ENCODE measurements at places on chromosomes 4 and X.

- DNase-seq = no peak
These were observed 2.7 kb downstream of the SHROOM2 start for GRCh38 chrX:9788911-9789310.

- no peak for DNase-seq
These were observed 17.3 kb upstream of the TMEM185A start for GRCh38 chrX:149648932-149649331.

- no peak for DNase-seq
These were observed 19.6 kb upstream of the ABRAXAS1 start for GRCh38 chr4:83504503-83504902.

GRCh38 chr4:66182636-66183035 lies 512.3 kb upstream of the EPHA5 start:
- DNase-seq = no peak

DNA sequence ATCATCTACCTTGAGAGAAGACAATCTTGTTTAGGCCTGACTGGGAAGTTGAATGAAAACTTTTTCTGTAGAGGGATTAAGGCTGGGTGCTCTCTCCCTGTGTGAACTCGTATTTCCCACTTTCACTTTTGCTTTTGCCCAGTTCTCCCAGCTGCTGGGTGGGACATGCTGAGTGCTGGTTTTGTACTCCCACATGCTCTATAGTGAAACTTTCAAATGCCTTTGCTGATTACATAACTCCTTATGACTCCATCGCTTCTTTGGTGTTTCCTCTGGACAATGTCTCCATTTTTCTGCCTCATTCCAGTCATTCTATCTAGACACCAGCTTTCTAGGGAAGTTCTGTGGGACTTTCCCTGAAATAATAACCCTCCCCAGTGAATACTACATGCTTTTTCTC lies 100.5 kb downstream of the CLNK start:
- no peak for DNase-seq

DNA sequence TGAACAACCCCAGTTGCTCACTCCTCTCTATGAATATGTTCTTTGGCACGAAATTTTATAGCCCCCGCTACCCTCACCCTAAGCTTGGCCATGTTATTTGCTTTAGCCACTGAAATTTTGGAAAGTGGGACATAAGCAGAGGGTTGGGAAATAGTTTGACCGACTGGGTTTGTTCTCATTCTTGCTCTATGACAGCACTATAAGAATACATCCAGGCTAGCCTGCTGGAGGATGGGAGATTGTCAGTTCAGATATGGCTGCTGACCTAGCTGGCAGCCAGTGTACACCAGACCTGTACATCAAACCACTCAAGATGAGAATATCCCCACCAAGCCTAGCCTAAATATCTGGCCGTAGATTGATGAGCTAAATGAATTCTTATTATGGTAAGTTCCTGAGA lies 298.1 kb downstream of the PDGFC start:
- no peak for DNase-seq

GRCh38 chrX:26262121-26262523 lies 46.2 kb downstream of the MAGEB5 start:
- no peak for DNase-seq

GRCh38 chrX:115892056-115892708 lies 278.4 kb upstream of the AGTR2 start:
- no peak for DNase-seq

DNA sequence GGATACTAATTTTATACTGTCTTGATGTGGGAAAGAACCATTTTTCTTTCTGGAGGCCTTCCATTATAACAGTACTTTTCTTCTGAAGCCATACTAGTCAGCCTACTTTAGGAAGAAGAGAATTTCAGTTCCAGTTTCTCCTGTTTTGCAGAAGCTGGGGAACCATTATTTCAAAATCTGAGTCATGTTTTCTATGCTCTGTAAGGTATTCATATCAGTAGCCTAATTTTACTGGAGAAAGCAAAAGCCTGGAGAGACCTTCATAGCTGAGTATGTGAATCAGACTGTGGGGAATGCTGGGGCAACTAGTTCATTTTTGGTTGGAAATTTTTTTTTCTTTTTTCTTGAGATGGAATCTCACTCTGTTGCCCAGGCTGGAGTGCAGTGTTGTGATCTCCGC lies 22.4 kb downstream of the AFF1 start:
- no peak for DNase-seq

- no peak for DNase-seq
These were observed 844.4 kb downstream of the ARAP2 start for GRCh38 chr4:35399912-35400311.

DNA sequence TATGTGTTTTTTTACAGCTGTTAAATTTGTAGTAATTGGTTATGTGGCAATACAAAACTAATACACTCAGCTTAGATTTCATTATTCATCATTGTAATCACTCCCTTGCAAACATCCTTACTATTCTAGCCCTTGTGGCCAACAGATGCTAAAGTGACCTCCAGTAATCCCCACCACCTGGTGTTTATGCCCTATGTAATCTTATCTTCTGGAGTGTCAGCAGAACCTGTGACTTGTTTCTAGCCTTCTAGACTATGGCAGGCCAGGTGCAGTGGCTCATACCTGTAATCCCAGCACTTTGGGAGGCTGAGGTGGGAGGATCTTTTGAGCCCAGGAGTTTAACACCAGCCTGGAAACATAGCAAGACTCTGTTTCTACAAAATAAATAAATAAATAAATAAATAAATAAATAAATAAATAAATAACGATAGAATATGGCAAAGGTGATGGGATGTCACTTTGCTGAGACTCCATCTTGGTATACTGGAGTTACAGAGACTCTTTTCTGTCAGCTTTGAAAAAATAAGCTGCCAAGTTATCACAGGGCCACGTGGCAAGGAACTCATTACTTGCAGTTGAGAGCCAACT lies 12.3 kb upstream of the TSR2 start:
- no peak for DNase-seq

DNA sequence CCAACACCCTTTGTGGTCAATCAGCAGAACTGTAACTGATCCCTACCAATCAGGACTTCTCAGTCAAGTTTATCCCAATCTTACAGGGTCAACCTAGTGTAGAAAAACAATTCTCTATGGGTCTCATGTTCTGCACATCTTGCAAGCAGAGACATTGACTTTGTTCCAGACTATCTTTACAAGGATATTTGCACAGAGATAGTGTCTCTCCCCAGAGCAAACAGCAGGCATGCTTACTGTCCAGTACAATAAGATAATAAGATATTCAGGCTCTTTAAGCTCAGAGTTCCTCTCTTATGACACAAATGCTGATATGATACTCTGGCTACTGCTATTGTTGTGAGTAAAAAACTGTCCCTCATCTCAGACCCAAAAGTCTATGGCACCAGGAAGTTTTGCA lies 53.2 kb downstream of the ACSL4 start:
- DNase-seq = no peak

- no peak for DNase-seq
These were observed 37.5 kb downstream of the MTMR1 start for GRCh38 chrX:150730719-150731118.

DNA sequence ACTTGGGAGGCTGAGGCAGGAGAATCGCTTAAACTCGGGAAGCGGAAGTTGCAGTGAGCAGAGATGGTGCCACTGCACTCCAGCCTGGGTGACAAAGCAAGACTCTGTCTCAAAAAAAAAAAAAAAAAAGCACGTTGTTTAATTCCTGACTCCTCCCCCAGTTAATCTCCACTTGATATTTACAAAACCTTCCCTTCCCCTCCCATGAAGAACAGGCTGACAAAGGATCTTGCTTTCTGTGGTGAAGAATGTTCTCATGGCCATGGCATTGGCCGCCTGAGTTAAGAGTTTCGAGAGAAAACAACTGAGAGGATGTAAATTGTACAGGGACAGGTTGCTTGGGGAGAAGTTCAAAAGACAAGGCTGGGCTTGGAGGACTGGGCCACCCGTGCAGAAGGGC lies 168.2 kb upstream of the BCOR start:
- no peak for DNase-seq

- no peak for DNase-seq
These were observed 161.7 kb downstream of the RASL11B start for GRCh38 chr4:53023677-53024299.

DNA sequence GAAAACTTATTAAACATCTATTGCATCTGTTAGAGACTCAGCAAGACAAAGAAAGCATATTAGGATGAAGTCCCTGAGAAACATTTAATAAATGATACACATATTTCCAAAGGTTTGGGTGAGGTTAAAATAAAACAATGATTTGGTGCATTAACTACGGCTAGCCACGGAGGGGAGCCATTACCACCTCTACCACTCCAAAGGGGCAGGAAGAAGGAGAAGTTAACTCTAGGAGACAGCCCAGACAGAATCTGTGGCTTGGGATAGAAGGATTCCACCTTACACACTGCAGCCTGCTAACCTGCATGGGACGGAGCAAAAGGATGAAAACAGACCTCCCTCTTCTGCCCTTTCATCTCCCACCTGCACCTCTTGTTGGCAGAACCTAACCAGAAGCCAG lies 189.1 kb upstream of the C1QTNF7 start:
- no peak for DNase-seq

GRCh38 chr4:136599890-136600289 lies 932.4 kb downstream of the PCDH18 start:
- no peak for DNase-seq

DNA sequence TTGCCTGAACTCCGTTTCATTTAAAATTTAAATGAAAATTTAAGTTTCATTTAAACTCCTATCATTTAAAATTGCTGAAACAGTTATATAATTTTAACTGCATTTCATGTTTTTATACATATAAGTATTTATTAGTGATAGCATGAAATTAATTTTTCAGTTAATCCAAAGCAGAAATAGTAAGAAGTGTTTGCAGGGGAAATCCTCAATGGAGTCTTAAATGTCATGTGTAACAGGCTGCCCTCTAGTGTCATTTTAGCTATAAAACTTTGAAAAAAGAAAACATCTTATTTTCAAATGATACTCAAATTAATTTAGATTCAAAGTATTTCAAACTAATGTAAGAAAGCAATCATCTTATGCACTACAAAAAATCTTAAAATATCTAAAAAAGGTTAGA lies 27.2 kb downstream of the TAPT1 start:
- no peak for DNase-seq

GRCh38 chr4:152039691-152040090 lies 278.9 kb upstream of the GATB start:
- no peak for DNase-seq
